ENCODE measurements at places on chromosomes 2 and 18. TPM values are rescaled to one million over a fixed set of nuclear protein-coding genes. Genes with fewer than 3 reads are reported as not detected.
A peak's percentile ranks its signal among the peaks of the same experiment; 100 is the strongest.

NXPH2 gene
- not detected for total RNA-seq

ATOH8 gene
- total RNA-seq = 235 TPM

MAP2 gene
- 90.3 TPM for total RNA-seq

DNAJC5G gene
- 0.33 TPM for total RNA-seq

SULT1C4 gene
- 9.2 TPM for total RNA-seq

MC4R gene
- total RNA-seq = not detected

GALNT3 gene
- total RNA-seq = 48.8 TPM

ALLC gene
- not detected for total RNA-seq

GKN1 gene
- not detected for total RNA-seq

PPP1R1C gene
- 0.78 TPM for total RNA-seq

TBR1 gene
- not detected for total RNA-seq

EPHA4 gene
- total RNA-seq = 38.9 TPM

TUBB8B gene
- not detected for total RNA-seq

TCF23 gene
- total RNA-seq = 0.13 TPM

CMPK2 gene
- 15.3 TPM for total RNA-seq

DIPK1C gene
- total RNA-seq = not detected

ABCA12 gene
- total RNA-seq = not detected

DNAH6 gene
- 7.0 TPM for total RNA-seq

QPCT gene
- 1.0 TPM for total RNA-seq

DSG2 gene
- 61.3 TPM for total RNA-seq

UGT1A10 gene
- not detected for total RNA-seq

UGT1A5 gene
- total RNA-seq = 1.8 TPM

ANKRD30BL gene
- 0.67 TPM for total RNA-seq

OTOS gene
- 4.3 TPM for total RNA-seq

DNA sequence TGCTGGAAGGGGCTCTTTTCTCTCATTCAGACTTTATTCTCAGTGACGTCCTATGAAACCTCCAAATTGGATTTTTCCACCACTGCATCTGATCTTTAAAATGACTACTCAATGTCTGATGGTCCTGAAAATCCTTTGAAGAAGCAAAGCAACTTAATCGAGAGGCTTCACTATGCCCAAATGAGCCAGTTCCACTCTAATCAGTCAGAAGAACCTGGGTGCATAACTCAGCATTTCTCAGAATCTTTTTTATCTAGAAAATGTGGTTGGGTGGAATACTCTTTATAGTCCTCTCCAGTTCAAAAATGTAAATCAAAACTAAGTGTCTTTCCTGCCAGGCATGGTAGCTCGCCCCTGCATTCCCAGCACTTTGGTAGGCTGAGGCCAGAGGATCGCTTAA lies 60.7 kb downstream of the PRELID3A start:
- no peak for DNase-seq

DNA sequence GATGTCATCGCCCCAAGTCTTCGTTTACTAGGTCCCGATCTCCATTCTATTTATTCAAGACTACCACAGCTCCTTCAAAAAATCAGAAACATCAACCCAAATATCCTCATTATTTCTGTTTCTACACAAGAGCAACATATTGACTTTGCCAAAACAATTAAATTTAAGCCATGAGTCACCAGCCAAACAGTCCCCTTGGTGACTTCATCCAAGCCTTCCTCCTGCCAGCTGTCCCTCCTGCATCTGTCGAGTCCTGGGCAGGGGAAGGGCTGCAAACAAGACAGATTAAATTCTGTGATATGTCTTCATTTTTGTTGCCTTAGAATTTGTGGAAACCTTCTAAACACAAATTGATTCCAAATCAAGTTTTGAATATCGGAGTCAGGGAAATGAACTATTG lies 110.3 kb downstream of the SP3 start:
- no peak for DNase-seq

GRCh38 chr2:7634409-7634808 lies 717.2 kb downstream of the RNF144A start:
- DNase-seq = no peak

- no peak for DNase-seq
Observed at GRCh38 chr2:192253692-192254091, 59.0 kb upstream of the TMEFF2 start.

GRCh38 chr2:207937823-207938222 lies 87.5 kb downstream of the PLEKHM3 start:
- peak; percentile 15 for DNase-seq

GRCh38 chr2:162706770-162707169 lies 131.8 kb downstream of the KCNH7 start:
- no peak for DNase-seq

GRCh38 chr2:88048541-88048940 lies 7.0 kb downstream of the KRCC1 start:
- DNase-seq = no peak

GRCh38 chr2:11456251-11456650 lies 9.7 kb downstream of the E2F6 start:
- DNase-seq = no peak

DNA sequence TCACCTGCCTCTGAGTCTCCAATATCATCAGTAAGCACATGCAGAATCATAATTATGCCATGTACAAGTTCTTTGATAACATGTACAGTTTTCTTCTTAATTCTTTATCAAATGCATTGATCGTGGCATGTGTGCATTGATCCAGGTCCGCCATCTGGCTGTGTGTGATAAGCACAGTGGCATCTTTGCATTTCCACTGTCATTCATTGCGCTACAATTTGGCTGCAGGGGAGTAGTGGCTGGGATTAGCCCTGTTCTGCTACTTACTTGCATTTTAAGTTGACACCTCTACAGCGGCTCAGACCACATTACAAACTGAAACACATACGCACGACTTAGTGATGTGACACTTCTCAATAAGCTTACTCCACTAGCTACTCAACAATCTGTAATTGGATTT lies 83.6 kb upstream of the OTX1 start:
- DNase-seq = no peak

DNA sequence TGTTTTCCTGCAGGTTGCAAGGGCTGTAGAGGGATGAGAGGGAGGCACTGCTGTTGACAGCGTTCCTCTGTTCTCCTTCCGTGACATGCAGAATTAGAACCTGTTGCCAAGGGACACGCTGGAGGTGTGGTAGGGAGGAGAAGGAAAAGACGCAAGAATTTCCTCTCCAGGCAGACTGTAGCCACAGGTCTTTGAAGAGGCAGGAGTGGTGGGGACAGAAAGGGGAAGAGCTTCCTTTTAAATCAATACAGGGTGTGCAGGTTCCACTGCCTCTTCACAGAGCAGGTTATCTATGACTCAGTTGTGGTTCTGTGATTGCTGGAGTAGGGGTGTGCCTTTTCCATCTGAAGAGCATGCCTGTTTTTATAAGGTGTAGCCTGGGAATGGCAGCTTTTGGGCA lies 133.0 kb downstream of the WDSUB1 start:
- DNase-seq = peak; percentile 49

GRCh38 chr2:191086706-191087105 lies 64.1 kb downstream of the STAT4 start:
- DNase-seq = no peak

GRCh38 chr2:133977405-133977804 lies 276.5 kb upstream of the MGAT5 start:
- peak; percentile 67 for DNase-seq

- no peak for DNase-seq
Observed at GRCh38 chr18:67574749-67575148, 58.2 kb upstream of the DSEL start.

- DNase-seq = no peak
Observed at GRCh38 chr2:119416299-119416923, 15.2 kb upstream of the TMEM37 start.

DNA sequence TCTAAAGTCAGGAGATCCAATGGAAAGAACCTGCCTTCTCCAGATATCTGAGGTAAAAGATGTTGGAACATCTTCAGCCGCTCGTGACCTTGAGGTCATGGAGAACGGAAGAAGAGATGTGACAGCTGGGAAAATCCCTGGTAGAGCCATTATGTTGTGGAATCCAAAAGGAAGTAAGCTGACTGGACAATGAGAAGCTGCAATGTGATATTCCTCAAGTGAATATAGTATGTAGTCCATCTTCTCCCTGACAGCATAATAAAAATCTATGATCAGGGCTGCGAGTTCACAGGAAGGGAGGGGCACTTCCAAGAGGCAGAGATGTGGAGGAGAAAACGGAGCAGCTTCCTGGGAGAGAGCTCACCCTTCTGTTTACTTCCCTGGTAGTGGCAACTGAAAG lies 201.0 kb upstream of the SP5 start:
- no peak for DNase-seq

GRCh38 chr18:75041586-75041985 lies 167.4 kb downstream of the PTGR3 start:
- DNase-seq = no peak

- no peak for DNase-seq
Observed at GRCh38 chr18:30450927-30451326, 591.6 kb downstream of the DSC3 start.

DNA sequence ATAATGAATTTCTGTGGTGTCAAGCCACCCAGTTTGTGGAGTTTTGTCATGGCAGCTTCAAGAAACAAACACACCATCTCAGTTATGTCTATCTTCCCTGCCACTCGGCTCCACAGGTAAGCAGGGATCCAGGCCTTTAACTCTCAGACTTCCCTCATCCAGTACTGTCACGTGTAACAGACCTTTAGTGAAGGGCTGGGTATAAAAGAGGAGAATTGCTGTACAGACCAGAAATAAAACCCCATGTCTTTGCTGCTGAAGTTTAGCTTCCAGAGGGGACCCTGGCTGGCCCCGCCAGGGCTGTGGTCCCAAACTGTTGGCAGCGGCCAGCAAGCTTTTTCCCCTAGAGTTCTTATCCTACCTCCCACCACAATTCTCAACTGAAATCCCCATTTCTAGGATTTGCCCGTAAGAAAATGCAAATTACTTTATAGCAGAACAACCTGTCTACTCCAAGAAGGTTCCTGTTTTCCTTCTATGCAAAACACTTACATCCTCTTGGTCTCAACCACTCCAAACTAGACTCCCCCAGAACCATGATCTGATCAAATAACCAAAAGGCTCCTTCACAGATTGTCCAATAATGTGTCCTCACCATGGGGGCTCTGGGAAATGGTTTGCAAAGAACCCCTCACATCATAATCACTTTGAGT lies 438.0 kb upstream of the ID2 start:
- DNase-seq = no peak

DNA sequence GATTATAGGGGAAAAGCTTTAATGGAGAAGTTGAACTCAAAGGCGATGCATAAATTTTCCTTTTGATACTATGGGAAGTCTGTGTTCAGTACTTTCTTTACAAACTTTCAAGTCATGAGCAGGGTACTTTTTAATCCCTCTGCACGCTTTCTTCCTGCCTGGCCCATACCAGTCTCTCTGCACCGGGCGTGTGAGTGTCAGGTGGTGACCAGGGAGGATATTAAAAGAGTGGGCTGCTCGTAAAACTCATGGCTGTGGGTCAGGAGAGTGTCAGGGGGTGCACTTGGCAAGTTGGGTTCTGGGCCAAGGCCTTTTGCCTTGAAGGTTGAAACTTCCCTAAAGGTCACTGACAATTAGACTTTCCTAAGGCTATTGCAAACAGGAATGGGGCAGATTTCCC lies 367.8 kb downstream of the GPD2 start:
- no peak for DNase-seq

GRCh38 chr2:218858671-218859555 lies 692 bp upstream of the WNT6 start:
- no peak for DNase-seq

- DNase-seq = no peak
Observed at GRCh38 chr2:139872032-139872431, 1091.8 kb upstream of the NXPH2 start.

DNA sequence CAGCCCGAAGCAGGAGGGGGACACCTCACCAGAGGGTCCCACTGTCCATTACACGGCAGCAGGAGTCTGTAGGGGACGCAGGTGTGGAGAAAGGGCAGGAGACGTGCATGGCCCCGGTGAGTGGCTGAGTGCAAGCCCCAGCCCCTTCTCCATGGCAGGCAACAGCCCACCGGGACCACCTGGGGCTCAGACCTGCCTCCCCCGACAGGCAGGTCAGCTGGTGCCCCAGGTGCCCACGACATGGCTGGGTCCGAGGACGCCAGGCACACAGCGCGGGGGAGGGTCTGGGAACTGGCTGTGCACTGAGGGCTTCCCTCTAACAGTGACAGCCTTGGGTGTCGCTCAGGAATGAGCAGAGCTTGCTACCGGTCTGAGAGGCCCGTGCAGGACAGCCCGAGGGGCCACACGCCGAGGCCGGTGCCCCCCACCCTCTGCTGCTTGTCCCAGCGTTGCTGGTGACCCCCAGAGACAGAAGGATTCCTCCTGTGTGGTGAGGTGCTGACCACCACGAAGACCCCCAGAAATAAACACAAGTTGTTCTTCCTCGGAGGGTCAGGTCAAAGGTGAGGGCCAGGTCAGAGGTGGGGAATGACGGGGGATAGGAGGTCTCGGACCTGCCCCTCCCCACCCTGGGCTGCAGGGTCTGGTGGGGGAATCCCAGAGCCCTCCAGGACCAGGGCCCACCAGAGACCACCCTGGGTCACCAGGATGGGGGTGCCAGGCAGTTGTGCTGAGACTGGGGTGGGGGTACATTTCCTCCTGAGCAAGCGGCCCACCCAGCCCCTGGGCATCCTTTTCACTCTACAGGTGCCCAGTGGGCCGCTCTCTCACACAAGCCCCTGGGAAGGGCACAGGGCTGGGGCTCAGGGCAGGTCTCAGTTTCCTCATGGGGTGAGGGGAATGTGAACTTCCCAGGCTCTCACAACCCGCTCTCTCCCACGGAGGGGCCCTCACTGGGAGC lies 50.6 kb downstream of the SLC66A2 start:
- DNase-seq = no peak

- no peak for DNase-seq
Observed at GRCh38 chr2:171515672-171516298, 6.5 kb upstream of the CYBRD1 start.

GRCh38 chr2:151556121-151556520 lies 146.4 kb downstream of the RIF1 start:
- no peak for DNase-seq

DNA sequence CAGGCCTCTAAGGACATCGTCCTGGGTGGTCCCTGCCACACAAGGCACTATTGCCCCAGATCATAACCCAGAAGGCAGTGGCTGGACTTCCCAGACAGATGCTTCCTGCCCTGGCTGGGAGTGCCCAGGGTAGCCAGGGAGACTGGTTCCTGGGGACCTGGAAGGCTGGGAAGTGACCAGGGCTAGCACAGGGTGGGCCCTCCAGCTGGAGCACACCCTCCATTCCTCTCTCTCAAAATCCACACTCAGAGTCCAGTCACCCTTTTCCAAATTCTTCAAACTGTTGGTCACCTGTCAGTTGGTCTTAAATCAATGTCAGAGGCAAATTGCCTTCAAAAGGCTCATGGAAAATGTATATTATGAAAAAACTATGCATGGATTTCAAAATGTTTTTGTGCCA lies 11.6 kb upstream of the TUBB6 start:
- DNase-seq = no peak

- DNase-seq = no peak
Observed at GRCh38 chr2:128662051-128662471, 343.4 kb upstream of the HS6ST1 start.
